ENCODE measurements at places on chromosomes 5 and 9.

GRCh38 chr9:135167849-135168655 is 80.6 kb downstream of the OLFM1 start:
- DNase-seq, result no peak

- no peak for DNase-seq
Observed at GRCh38 chr9:134929193-134930158, 11.8 kb upstream of the FCN1 start.

DNA sequence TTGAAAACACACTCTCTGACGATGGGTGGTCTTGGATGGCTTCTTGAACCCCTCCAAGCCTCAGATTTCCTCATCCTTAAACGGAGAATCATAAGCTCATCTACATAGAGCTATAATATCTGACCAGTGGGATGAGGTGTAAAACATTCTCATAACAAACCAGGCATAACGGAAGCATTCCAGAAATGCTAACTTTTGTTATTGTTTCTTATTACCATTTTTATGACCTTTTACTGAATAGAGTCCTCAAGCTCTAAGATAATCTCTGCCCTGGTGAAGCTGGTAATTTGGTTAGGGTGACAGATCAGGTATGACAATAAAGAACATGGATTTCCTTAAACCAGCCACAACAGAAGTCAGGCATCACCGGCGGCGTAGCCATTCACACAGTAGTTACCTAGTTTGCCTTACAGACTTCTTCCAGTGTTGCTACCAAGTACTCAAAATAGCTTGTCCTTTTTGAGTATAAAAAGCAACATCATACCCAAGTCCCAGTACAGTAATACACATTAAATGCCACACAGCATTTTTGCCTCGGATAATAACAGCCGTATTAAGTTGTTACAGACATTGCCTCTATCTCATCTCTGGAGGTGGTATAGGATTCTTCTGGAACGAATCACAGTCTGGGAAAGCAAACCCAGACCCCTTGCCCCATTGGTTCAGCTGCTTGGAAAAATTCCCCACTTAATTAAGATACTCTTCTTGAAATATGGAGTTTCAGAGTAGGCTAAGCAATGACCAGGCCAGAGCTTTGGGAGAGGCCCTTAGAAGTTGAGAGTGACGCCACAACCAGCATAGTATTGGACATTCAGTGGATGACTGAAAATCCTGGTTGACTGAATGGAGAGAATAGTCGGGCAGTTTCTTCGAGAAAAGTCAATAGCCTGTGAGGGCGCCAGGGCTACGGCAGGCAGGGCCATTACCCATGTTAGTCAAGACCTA is 252.5 kb downstream of the SLIT3 start:
- no peak for DNase-seq

DNA sequence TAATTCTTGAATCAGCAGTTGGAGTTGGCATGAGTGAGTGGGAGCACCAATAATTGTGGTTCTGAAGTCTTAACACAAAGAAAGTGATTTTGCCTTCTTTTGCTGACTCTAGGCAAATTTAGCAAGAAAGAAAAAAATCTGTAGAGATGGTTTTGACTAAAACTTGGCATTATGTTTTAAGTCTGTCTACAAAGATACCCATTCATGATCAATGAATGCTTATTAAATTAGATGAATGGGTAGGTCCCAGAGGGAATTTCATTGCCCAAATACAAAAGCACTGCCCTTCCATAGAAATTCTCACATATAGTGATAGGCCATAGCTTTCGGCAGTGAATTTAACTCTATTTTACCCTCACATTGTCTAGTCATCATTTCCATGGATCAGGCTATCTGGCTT is 428.6 kb upstream of the ADAMTSL1 start:
- DNase-seq, result no peak

DNA sequence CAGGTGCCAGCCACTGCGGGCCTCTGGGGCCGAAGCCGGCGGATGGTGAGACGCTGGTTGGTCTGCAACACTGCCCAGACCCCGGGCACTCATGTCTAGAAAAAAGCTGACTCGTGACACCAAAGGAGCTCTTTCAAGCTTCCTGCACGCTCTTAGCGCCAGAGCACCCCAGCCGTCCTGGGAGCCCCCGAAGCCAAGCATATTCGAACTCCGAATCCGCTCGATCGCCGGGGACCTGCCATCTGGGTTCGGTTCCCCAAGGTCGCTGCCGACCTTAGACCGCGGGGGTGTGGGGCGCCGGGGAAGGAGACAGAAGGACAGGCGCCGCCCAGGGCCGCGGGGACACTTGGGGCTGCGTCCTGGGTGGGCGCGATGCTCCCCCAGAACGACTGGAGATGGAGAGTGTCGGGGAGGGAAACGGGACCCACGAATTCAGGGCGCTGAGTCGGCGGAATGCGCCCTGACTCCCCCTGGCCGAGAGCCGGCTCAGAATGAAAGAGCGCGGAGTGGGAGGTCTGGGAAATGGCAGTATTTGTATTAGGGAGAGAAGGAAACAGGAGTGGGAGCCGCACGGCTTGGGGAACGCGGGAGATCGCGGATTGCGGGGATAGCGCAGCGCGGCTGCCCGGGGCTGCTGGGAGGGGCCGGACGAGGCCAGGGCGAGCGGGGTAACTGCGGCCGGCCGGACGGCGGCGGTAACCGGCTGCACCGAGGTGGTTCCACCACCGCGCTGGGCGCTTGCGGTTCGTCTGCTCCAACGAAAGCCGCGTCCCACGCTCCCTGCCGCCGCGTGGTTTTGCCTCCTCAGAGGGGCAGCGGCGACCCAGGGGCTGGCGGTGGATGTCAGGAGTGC is 20.1 kb upstream of the MARCHF6 start:
- peak; percentile 16 for DNase-seq

GRCh38 chr5:54177058-54177457 is 133.3 kb downstream of the ARL15 start:
- DNase-seq, result no peak

DNA sequence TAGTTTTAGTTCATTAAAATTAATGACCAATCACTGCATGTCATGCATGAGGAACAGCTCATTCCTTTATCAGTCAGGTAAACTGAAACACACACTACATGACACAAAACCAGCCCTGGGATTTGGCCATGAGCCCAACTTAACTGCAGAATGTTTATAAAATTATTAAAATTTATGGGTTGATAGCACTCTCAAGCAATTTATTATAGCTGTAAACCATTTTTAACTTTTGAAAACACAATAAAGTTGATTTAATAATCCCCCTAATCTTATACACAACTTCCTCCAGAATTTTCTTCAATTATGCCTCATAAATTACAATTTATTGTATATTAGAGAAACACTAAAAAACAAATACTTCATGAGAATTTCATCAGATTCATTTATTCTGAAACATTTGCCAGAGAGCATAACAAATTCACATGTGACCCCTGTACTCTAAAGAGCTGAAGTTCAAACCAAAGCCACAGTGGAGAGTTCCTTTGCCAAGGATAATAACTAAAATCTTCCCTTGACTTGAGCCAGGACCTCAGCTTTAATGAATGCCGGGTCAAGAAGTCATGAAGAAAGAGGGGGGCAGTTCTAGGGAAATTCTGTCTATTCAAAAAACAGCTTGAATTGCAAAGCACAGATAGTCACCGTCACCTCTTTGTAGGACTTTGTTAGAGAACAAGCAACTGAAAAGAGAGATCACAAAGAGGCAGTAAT is 763.7 kb upstream of the GRAMD2B start:
- no peak for DNase-seq

Measured in naive thymus-derived CD8-positive, alpha-beta T cell (primary cell).